ENCODE measurements at places on chromosomes 11 and 22. TPM values are rescaled to one million over a fixed set of nuclear protein-coding genes. Genes with fewer than 3 reads are reported as not detected.
A peak's percentile ranks its signal among the peaks of the same experiment; 100 is the strongest.

Gene OR4A16
- not detected for total RNA-seq

Gene HBG2
- not detected for total RNA-seq

Gene TSSK2
- not detected for total RNA-seq

Gene NOX4
- total RNA-seq = 0.09 TPM

DNA sequence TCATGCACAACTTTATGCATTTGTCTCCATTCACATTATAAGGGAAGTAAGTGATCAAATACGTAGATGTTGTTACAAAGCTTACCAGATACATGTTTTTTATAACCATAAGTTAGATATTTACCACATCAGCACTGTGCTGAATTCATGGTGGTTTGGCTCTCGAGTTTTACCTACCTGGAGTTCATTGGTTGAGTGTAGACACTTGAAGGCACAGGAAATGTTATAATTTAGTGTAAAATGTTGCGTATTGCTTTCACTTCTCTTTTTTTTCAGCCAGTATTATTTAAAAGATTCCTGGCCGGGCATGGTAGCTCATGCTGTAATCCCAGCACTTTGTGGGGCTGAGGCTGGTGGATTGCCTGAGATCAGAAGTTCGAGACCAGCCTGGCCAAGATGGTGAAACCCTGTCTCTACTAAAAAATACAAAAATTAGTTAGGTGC, 53.1 kb upstream of the GRK2 start:
- H3K4me3 ChIP-seq = no peak overlapping the region
- H3K4me1 ChIP-seq = no peaks in the 10 kb centered on the region
- DNase-seq = no peak
- H3K27me3 ChIP-seq = no peaks in the 10 kb centered on the region
- no peak overlapping the region for H3K27ac ChIP-seq
- peaks cover 29% of the 10 kb centered on the region for H3K36me3 ChIP-seq

DNA sequence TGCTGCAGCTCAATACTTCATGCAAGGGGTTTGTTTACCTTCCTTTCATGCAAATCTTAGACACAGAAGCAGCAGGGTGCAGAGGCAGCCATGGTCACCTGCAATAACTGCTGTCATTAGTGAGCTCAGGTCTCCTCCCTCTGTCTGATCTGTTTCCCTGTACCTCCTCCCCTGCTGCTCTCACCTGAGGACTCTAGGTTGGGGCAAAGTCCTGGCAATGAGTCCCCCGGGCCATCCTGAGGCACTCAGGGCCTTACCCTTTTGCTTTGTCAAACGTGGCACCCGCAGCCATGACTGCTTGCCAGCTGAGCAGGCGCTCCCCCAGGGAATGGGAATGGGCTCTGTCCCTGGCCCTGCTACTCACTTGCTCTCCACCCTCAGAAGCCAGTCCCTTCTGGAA, 3.9 kb downstream of the LRRC10B start:
- H3K36me3 ChIP-seq = no peaks in the 10 kb centered on the region
- H3K4me1 ChIP-seq = peaks cover 4% of the 10 kb centered on the region
- DNase-seq = no peak
- H3K4me3 ChIP-seq = no peak overlapping the region
- H3K27ac ChIP-seq = no peak overlapping the region
- H3K27me3 ChIP-seq = peaks cover 4% of the 10 kb centered on the region

Gene BEST1
- total RNA-seq = 0.43 TPM

- peak overlapping the region; percentile 77 for H3K4me3 ChIP-seq
- peak; percentile 73 for DNase-seq
- no peaks in the 10 kb centered on the region for H3K36me3 ChIP-seq
These were observed 1.1 kb upstream of the NECTIN1 start for GRCh38 chr11:119729951-119730613.

GRCh38 chr11:103584021-103584420, 452.4 kb upstream of the DDI1 start:
- no peaks in the 10 kb centered on the region for H3K4me1 ChIP-seq
- no peak for DNase-seq
- H3K27ac ChIP-seq = no peak overlapping the region
- no peaks in the 10 kb centered on the region for H3K36me3 ChIP-seq
- H3K27me3 ChIP-seq = no peaks in the 10 kb centered on the region

Gene RIBC2
- 1.7 TPM for total RNA-seq

GRCh38 chr11:23317816-23318215, 457.5 kb upstream of the CCDC179 start:
- no peak overlapping the region for H3K27ac ChIP-seq
- no peaks in the 10 kb centered on the region for H3K36me3 ChIP-seq
- H3K4me3 ChIP-seq = no peak overlapping the region
- H3K4me1 ChIP-seq = no peaks in the 10 kb centered on the region

DNA sequence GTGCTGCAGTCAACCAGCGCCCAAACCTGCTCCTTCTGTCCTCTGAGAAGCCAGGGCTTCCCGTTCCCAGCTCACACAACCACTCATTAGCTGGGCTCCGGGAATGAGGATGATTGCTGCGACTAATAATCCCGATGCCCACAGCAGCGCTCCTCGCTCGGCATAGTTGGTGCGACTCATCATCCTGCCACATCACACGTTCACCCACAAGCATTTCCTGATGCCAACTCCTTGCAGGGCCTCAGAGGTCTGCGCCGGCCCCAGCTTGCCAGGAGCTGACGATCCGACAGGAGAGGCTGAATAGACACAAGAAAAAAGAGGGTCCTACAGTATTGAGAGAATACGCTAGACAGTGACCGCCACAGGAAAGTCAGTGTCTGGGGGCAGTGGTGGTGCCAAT, 10.6 kb upstream of the CSNK1E start:
- no peaks in the 10 kb centered on the region for H3K4me1 ChIP-seq
- no peak overlapping the region for H3K4me3 ChIP-seq
- no peaks in the 10 kb centered on the region for H3K36me3 ChIP-seq
- no peaks in the 10 kb centered on the region for H3K27me3 ChIP-seq

DNA sequence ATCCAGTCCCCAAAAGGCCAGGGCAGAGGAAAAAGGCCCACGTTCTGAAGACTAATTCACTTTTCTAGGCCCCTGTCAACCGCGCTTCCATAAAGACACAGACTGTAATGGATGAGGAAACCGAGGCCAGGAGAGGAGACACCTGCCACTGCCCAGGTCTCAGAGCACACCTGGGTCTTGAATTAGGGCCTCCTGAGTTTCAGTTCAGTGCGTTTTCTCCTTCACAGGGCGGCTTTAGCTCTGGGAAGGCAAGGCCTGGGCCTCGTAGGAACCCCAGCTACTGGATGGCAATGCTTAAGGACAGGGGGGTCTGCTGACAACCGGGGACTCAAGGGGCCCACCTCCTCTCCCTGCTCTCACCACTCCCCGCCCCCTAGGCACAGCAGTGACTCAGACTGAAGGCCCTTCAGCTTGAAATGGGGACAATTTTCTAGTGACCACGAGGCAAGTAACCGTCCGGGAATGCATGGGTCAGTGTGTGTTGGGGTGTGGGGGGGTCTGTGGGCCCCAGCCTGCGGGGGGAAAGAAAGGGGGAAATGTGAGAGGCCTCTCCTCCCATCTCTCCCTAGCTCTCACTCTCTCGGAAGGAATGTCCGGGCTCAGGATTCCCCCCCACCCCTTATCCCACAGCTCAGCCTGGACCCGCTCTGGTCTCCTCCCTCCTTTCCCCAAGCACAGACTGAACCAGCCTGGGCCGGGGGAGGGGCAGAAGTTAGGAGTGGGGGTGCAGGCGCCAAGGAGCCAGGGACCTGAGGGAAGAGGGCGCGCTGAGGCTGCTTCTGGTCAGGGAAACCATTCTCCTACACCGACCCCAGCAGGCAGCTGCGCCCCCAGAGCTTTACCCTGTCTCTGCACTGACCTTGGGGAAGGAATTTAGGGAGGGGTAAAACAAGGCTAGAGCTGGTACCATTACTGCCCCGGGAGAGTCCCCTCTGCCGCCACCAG, 17.2 kb downstream of the CREB3L1 start:
- no peak overlapping the region for H3K27ac ChIP-seq
- DNase-seq = no peak
- peak overlapping the region; percentile 34 for H3K4me3 ChIP-seq
- H3K4me1 ChIP-seq = peaks cover 5% of the 10 kb centered on the region
- H3K36me3 ChIP-seq = no peaks in the 10 kb centered on the region

DNA sequence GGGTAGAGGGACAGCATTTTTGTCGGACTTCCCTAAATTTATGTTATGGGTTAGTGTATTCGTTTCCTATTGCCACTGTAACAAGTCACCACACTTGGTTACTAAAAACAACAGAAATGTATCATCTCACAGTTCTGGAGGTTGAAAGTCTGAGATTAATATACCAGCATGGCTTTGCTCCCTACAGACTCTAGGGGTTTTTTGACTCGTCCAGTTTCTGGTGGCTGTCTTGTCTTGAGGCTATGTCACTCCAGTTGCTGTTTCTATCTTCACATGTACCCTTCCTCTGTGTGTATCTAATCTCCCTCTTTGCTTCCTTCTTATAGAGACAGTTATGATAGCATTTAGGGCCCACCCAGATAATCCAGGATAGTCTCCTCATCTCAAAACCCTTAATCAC, 9.1 kb upstream of the CCDC179 start:
- no peaks in the 10 kb centered on the region for H3K36me3 ChIP-seq
- H3K27ac ChIP-seq = no peak overlapping the region

Gene RASSF10
- not detected for total RNA-seq

GRCh38 chr11:133020372-133020714, 512.0 kb downstream of the OPCML start:
- H3K36me3 ChIP-seq = no peaks in the 10 kb centered on the region
- no peaks in the 10 kb centered on the region for H3K27me3 ChIP-seq
- H3K27ac ChIP-seq = no peak overlapping the region
- no peak for DNase-seq
- no peaks in the 10 kb centered on the region for H3K4me1 ChIP-seq
- no peak overlapping the region for H3K4me3 ChIP-seq

- H3K4me3 ChIP-seq = no peak overlapping the region
- H3K36me3 ChIP-seq = no peaks in the 10 kb centered on the region
- H3K27ac ChIP-seq = no peak overlapping the region
- DNase-seq = no peak
- H3K4me1 ChIP-seq = peaks cover 4% of the 10 kb centered on the region
- H3K27me3 ChIP-seq = no peaks in the 10 kb centered on the region
These were observed 77.4 kb downstream of the NARS2 start for GRCh38 chr11:78497293-78497692.

Gene ARHGAP42
- 1.5 TPM for total RNA-seq

Gene DBX1
- total RNA-seq = not detected

DNA sequence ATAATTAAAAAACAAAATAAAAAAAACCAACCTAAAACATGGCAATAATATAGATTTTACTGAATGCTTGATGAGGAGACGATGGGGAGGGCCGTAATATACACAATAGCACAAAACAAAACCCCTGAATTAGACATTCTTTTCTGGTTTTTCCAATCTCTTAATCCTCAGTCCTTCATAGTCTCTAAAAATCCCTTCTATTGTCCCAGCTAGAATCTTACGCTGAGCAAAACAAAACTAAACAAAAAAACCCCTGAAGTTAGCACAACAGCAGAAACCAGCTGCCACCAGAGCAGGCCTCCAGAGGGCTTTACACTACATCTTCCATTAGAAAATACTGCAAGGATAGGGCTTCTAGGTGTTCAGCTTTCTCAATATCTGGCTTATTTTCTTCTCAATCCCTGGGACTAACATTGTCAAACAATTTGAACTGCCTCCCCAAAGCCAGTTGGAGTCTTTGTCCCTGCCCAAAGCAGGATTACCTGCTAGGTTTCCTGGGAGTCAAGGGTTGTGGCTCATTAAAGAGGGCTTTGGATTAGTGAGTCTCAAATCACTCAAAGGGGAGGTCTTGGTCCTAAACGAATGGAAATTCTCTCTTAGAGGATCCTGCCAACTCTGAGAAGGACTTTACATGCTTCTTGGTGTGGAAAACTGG, 2.1 kb upstream of the RNF26 start:
- H3K27me3 ChIP-seq = no peaks in the 10 kb centered on the region
- no peak overlapping the region for H3K27ac ChIP-seq
- DNase-seq = no peak
- H3K4me1 ChIP-seq = peaks cover 8% of the 10 kb centered on the region

Gene GVQW3
- 4.3 TPM for total RNA-seq

DNA sequence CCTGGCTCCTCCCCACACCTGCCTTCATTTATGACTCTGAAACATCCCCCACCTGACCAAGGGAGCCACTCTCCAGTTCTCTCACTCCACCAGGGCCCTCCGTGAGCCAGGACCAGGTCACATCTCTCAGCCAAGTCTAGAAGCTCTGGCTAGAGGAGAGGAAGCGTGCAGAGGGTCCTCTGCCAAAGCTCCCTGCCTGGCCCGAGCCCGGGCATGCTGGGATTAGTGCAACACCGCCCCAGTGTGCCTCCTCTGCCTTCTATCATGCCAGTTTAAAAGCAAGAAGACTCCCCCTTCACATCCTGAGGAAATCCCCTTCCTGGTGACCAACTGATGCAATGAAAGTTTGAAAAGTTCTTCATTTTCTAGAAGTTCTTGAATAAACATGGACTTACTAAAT, 23.5 kb downstream of the TP53AIP1 start:
- H3K4me3 ChIP-seq = no peak overlapping the region
- H3K4me1 ChIP-seq = no peaks in the 10 kb centered on the region
- no peak for DNase-seq

- no peaks in the 10 kb centered on the region for H3K27me3 ChIP-seq
- no peaks in the 10 kb centered on the region for H3K36me3 ChIP-seq
- H3K27ac ChIP-seq = no peak overlapping the region
- peak; percentile 62 for DNase-seq
- no peaks in the 10 kb centered on the region for H3K4me1 ChIP-seq
These were observed 77.0 kb downstream of the ZNF280B start for GRCh38 chr22:22431271-22432220.

- no peak overlapping the region for H3K27ac ChIP-seq
- H3K4me3 ChIP-seq = no peak overlapping the region
- H3K36me3 ChIP-seq = no peaks in the 10 kb centered on the region
- peaks cover 62% of the 10 kb centered on the region for H3K4me1 ChIP-seq
- no peaks in the 10 kb centered on the region for H3K27me3 ChIP-seq
These were observed 35.4 kb upstream of the CCDC34 start for GRCh38 chr11:27398400-27398770.

Gene RANBP1
- 25.6 TPM for total RNA-seq

- no peaks in the 10 kb centered on the region for H3K36me3 ChIP-seq
- no peak overlapping the region for H3K27ac ChIP-seq
- H3K4me1 ChIP-seq = no peaks in the 10 kb centered on the region
- H3K4me3 ChIP-seq = no peak overlapping the region
- no peak for DNase-seq
These were observed 729.3 kb downstream of the NTM start for GRCh38 chr11:132099692-132100091.

GRCh38 chr22:48717883-48718817, 1109.5 kb downstream of the BRD1 start:
- no peaks in the 10 kb centered on the region for H3K27me3 ChIP-seq
- DNase-seq = no peak
- H3K4me1 ChIP-seq = no peaks in the 10 kb centered on the region
- H3K4me3 ChIP-seq = no peak overlapping the region
- no peak overlapping the region for H3K27ac ChIP-seq
